ENCODE measurements at places on chromosomes 4 and X. TPM values are rescaled to one million over a fixed set of nuclear protein-coding genes. Genes with fewer than 3 reads are reported as not detected.

DNA sequence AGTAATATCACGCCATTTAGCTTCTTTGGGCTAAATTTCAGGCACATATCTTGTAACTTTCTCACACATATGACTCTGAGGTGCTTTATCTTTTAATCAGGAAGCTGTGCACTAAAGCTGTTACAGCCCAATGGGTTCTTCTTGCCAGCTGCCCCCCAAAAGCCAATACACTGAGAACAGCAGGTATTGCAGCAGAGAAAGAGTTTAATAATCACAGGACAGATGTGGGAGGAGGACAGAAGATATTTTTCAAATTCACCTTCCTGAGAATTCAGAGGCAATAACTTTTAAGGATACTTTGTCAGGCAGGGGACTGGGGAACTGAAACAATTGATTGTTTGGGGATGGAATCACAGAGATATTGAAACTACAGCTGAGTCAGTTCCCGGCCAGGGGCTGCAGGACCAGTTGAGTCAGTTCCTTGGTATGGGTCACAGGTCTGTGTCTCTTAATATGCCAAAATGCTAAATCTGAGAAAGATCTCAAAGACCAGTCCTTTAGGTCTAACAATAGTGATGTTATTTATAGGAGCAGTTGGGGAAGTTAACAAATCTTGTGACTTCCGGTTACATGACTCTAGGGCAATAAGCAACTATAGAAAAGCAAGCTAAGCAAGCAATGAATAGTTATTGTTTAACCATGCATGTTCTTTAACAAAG, 28.1 kb downstream of the DDIT4L start:
- DNase-seq, result peak; percentile 13
- no peaks in the 10 kb centered on the region for H3K27me3 ChIP-seq
- H3K27ac ChIP-seq, result peak overlapping the region; percentile 49

The XG gene
- polyA plus RNA-seq, result not detected

DNA sequence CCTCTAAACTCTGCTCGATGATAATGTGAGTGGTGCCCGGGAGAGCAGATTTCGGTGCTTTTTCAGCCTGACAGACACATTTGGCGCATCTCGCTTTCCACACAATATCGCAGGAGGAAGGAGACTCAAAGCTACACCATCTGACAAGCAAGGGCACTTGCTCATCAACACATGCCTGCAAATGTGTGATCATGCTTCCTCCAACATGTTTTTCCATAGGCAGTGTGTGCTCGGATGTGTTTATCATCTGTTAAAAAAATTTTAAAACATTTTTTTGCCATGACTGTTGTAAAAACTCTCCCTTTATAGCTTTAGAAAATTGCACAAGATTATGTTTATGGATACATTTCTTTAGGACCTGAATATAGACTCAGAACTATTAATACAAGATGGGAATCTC, 170.3 kb upstream of the PUDP start:
- DNase-seq, result no peak
- H3K36me3 ChIP-seq, result no peaks in the 10 kb centered on the region
- H3K4me3 ChIP-seq, result no peak overlapping the region
- no peaks in the 10 kb centered on the region for H3K27me3 ChIP-seq
- H3K4me1 ChIP-seq, result no peaks in the 10 kb centered on the region
- no peak overlapping the region for H3K27ac ChIP-seq

- H3K27ac ChIP-seq, result peak overlapping the region; percentile 81
- peaks cover 8% of the 10 kb centered on the region for H3K4me1 ChIP-seq
- H3K4me3 ChIP-seq, result no peak overlapping the region
- H3K36me3 ChIP-seq, result no peaks in the 10 kb centered on the region
- DNase-seq, result peak; percentile 71
Observed at GRCh38 chr4:168766604-168767316, 243.3 kb downstream of the CBR4 start.

DNA sequence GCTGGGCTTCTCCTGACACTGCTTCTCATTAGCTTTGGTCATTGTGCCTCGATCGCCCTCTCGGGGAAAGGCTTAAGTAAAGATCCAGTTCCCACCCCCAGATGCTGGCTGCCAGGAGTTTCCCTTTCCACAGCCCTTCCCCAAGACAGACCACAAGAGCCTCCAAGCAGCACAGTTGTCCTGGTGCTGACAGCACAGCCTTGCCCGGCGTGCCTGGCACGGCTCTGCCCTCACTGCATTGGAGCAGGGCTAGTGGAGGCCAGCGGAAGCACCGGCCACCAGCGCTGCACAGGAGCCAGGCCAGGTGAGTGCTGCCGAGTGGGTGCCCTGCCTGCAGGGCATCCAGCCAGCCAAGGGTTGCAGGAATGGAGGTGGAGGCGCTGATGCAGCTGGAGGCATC, 9.7 kb upstream of the MSANTD1 start:
- no peak overlapping the region for H3K27ac ChIP-seq
- peaks cover 10% of the 10 kb centered on the region for H3K36me3 ChIP-seq
- H3K4me3 ChIP-seq, result no peak overlapping the region
- no peaks in the 10 kb centered on the region for H3K4me1 ChIP-seq

DNA sequence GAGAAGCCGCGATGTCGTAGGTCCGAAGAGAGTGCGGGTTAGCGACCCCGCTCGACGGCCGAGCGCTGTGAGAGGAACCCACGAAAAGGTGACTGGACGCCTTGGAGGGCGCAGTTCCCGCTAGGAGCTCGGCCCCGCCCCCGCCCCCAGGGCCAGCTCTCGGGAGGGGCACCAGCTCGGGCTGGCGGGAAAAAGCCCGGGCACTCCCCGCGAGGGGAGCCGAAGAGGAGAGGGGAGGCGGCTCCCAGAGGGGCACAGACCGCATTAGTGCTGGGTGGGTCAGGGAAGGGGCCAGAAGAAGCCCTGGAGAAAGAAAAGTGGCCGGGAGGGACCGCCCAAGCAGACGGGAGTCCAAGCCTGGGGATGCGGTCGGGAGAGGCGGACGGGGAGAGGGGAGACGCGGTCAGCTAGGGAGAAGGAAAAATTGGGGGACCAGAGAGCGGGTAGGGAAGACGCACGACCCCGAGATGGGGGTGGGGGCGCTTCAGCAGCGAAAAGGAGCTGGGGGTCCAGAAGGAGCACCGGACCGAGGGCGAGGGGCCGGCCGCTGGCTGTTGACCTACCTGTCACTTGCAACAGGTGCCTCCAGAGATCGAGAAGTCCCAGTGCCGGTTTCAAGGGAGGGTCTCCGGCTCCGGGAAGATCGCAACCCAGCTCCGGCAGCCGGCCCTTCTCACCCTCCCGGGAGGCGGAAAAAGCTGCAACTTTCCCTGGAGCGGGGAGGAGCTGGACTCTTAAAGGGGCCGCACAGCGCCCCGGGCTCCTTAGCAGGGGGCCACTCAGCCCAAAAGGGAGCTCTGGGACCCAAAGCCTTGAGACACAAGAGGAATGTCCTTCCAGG, at the start of gene SYTL4:
TSS of gene SYTL4 (minus strand) at position 681 of the 841 bp plus-strand sequence. CDS start 30,084 bp downstream, outside the sequence.
- H3K4me1 ChIP-seq, result no peaks in the 10 kb centered on the region
- H3K27ac ChIP-seq, result no peak within 1 kb of the TSS
- peak within 1 kb of the TSS; percentile 65 for H3K4me3 ChIP-seq
- H3K36me3 ChIP-seq, result no peaks in the 10 kb centered on the region

DNA sequence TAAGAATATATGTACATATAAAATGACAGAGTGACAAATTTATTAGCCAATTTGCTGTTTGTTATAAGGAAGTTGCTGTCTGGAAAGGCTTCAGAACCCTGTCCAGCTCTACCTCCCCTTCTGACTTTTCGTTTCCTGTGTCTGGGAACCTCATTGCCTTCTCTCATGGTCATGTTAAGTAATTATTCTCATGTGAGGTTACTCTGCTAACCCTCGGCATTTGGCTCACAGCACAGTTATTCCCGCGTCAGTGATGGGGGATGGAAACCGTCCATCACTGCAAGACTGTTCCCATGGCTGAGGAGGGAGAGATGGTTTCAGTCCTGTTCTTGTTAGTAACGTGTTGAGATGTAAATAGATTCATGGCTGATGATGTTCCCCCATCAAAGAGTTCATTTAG, 11.9 kb downstream of the EDNRA start:
- H3K36me3 ChIP-seq, result no peaks in the 10 kb centered on the region
- H3K27ac ChIP-seq, result no peak overlapping the region
- no peak overlapping the region for H3K4me3 ChIP-seq
- no peaks in the 10 kb centered on the region for H3K4me1 ChIP-seq

DNA sequence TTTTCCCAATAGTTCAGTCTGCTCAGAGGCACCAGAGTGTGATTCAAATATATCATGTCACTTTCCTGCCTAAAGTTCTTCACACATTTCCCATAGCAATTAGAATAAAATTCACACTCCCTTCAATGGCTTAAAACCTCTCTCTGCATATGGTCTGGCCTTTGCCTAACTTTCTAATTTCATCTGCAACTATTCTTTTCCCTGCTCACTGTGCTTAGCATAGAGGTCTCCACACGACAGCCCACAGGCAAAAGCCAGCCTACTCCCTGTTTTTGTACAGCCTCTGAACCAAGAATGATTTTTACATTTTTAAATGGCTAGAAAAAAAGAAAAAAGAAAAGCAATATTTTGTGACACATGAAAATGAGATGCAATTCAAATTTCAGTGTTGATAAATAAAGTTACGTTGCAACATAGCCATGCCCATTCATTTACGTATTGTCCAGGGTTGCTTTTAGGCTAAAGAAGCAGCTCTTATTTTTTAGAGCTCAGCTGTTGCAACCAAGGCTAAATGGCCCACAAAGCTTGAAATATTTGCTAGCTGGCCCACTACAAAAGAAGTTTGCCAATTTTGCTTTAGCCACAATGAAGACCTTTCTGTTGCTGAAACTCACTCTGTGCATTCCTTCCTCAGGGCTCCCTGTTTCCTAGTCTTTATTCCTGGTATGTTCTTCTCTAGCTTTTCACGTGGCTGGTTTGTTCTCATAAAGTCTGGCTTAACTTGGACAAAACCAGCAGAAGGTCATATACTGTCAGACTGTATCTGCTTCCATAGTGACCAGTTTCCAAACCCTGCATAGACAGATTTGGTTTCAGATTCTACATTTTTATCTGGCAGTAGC, 26.6 kb upstream of the IRF2 start:
- no peaks in the 10 kb centered on the region for H3K27me3 ChIP-seq
- no peaks in the 10 kb centered on the region for H3K36me3 ChIP-seq
- H3K4me3 ChIP-seq, result no peak overlapping the region
- H3K27ac ChIP-seq, result no peak overlapping the region

The TMEM154 gene
- polyA plus RNA-seq, result 0.95 TPM

GRCh38 chr4:93688978-93689377, 139.6 kb upstream of the ATOH1 start:
- H3K4me1 ChIP-seq, result no peaks in the 10 kb centered on the region
- H3K27me3 ChIP-seq, result no peaks in the 10 kb centered on the region
- DNase-seq, result no peak
- H3K4me3 ChIP-seq, result no peak overlapping the region
- no peak overlapping the region for H3K27ac ChIP-seq

DNA sequence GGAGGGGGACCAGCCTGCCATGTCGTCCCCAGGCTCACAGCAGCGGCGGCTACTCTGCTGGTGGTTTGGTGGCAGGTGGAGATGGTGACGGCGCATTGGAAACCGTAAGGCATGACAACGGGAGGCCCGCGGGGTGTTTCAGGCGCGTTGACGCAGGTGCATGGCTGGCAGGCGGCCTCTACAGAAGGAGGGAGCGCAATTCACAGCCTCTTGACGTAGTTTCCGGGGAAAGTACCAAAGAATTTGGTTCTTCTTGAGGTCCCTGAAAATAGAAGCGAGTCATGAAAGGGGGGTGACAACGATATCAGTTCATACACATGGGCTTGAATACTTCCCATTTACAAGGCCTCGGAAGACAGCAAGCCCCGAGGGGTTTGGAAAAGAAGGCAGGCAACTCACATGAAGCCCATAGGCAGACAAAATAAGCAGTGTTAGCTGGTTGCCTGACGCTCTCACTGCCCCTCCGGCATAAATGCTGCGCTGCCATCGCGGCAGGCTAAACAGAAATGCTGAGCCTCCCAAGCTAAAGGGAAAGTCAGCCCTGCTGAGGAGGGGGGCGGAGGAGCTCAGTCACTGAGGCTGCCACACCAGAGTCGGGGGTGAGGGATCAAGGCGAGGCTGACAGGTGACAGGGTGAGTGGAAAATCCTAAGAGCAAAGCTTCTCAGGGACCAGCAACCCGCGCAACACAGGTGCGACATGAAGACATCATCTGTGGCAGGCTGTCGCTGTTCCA, 52.3 kb upstream of the PDLIM3 start:
- no peak for DNase-seq
- peak overlapping the region; percentile 91 for H3K27ac ChIP-seq
- H3K27me3 ChIP-seq, result no peaks in the 10 kb centered on the region
- H3K4me1 ChIP-seq, result no peaks in the 10 kb centered on the region

The TEX11 gene
- polyA plus RNA-seq, result 0.54 TPM

All from small intestine (tissue), 16 donors.